ENCODE measurements at places on chromosomes 6 and 20.
A peak's percentile ranks its signal among the peaks of the same experiment; 100 is the strongest.

DNA sequence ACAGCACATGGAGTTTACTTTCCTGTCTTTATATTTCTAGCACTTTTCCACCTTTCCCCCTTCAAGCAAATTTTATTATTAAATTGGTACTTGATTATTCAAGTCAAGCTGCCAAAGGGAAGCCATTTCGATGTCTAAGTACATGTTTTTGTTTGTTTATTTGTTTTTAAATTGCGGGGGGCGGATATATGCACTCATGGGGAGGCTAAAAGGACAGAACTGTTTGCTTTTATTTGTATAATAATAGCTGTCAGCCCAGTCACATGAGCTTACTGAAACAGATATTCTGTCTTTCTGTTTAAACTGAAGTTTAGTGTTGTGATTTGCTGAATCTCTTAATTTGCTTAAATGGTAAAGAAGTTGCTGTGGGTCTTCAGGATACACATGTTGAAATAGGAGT, 49.6 kb upstream of the PLCG1 start:
- no peak for DNase-seq

DNA sequence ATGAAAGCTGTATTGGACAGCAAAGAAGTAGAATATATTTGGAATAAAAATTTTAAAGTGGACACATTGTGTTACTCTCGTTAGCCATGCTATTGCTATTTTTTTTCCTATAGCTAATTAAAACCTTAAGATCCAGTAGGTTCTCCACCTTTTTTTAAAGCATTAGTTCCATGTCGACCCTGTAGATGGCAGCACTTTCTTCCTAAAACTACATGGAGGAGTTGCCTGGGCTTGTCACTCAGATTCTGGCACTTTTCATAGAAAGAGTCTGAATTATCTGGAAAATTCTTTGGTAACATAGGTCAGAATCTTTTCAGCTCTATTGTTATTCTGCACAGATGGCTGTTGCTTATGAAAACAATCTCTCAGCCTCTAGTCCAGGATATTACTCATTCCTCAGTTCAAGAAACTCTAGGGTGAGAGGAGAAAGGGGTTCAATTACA, 42.0 kb upstream of the ESR1 start:
- DNase-seq, result no peak

DNA sequence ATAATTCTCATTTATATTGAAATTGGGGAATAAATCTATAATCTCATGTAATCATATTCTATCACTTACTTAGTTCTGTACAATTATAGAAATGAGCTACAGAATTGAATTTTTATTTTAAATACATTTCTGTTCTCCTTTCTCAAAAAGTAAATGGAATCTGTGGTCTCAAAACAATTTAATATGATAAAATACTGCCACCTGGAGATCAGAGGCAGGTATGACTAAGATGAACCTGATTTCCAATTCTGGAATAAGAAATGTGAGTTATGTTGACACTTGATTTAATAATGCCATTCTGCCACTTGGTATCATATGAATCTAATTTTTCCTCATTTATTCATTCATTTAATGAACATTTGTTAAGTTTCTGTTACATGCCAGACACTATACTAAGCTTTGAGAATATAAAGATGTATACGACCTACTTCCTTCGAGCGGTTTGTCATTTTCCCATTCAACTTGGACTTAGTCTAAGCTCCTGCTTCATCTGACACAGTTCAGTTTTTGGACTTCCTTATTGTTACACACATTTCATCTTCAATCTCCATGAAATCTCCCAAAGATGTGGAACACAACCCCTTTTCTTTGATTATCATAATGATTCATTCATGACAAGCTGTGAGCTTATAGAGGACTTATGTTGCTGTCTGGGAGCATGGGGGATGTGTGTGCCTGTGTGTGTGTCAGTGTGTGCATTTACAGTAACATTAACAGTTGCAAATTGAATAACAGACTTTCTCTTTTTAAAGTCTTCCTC, 7.5 kb upstream of the CCDC28A start:
- no peak for DNase-seq

- DNase-seq, result no peak
Measured at GRCh38 chr20:61728786-61729770, 336.6 kb downstream of the TAF4 start.

DNA sequence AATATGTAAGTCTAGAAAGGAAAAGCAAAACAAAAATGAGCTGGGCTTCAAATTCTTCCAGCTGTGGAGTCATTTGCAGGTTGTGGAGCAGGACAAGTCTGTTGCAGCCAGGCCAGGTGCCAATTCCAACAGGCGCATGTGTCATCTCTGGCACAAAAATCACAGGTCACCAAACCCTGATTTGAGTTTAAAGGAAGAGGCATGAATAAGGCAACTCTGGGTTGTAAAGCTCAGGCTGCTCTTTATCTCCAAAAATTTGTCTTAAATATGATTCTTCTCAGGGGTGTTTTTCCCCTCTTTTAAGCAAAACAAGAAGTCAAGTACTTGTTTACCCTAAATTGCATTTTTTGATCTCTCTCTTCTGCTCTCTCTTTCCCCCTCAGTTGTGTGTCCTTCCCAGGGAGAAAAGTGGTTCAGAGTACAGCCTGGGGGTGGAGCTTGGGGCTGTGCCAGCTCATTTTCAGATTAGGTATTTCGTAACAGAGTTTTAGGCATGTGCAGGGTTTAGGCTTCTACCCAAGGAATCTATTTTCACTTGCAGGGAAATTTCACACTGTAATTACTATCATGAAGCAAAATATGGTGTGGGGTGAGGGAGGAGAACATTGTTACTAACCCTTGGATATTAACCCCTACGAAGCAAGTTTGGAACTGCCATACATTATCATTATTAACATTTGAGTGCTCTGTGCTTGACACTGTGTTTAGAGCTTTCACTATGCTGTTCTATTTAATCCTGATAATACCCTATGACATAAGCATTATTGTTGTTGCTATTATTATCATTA, 8.3 kb upstream of the NCOA3 start:
- DNase-seq, result peak; percentile 17

DNA sequence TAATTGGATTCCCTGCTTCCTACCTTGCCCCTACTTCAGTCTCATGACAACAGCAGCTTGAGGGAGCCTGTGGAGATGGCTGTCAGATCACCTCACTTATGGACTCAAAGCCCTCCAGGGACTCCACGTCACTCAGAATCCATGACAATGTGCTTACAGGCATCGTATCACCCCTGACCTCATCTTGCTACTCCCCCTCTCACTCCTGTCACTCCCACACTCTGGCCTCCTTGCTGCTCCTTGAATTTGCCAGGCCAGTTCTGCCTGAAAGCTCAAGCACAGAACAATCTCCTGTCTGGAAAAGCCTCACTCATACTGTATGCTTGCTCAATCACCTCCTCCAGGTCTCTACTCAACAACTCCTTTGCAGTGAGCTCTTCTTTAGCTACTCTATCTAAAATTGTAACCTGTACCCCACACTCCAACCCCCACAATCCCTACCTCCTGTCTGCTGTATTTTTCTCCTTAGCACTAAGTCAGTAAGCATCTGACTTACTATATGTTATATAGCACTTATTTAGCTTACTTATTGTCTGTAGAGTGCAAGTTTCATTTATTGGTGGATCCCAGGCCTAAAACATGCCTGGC, 10.7 kb upstream of the GSTA4 start:
- no peak for DNase-seq

Data from stimulated activated CD8-positive, alpha-beta memory T cell treated with anti-CD3 and anti-CD28 coated beads, Interleukin-4, amount 100 ng/mL, for 4 hours (primary cell).